ENCODE measurements at places on chromosomes 6 and 20.

DNA sequence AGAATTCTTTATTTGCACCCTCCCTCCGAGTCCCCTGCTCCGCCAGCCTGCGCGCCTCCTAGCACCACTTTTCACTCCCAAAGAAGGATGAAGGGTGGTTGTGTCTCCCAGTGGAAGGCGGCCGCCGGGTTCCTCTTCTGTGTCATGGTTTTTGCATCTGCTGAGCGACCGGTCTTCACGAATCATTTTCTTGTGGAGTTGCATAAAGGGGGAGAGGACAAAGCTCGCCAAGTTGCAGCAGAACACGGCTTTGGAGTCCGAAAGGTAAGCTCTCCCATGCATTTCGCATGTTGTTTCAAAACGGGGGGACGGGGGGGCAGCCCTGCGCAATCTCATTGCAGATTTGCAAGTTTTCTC, 357 bp downstream of the PCSK2 start:
- DNase-seq = no peak

- DNase-seq = no peak
Measured at GRCh38 chr20:48844996-48845395, 17.2 kb upstream of the PREX1 start.

- no peak for DNase-seq
Measured at GRCh38 chr20:12207875-12208274, 290.2 kb downstream of the BTBD3 start.

- DNase-seq = no peak
Measured at GRCh38 chr20:1320902-1321653, 7.9 kb downstream of the SDCBP2 start.

- no peak for DNase-seq
Measured at GRCh38 chr20:8718279-8718678, 350.6 kb upstream of the PLCB4 start.

- DNase-seq = no peak
Measured at GRCh38 chr6:130396722-130397121, 30.9 kb downstream of the TMEM200A start.

DNA sequence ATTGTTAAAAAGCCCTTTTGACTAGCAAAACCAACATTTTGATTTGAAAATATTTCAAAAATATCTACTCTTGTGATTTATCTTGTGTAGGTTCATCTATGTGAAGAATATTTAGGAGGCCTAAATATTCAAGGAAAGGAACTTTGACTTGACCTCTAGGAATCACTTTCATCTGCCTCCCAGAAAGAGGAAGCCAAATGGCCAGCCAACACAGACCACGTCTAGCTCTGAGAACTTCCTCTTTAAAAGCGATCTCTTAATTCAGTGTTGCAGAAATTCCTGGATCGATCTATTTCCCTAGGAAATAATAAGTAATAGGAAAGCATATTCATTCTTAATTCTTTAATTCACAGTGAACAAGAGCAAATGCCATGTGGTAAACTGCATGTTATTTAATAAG, 9.6 kb upstream of the MOXD1 start:
- DNase-seq = no peak

DNA sequence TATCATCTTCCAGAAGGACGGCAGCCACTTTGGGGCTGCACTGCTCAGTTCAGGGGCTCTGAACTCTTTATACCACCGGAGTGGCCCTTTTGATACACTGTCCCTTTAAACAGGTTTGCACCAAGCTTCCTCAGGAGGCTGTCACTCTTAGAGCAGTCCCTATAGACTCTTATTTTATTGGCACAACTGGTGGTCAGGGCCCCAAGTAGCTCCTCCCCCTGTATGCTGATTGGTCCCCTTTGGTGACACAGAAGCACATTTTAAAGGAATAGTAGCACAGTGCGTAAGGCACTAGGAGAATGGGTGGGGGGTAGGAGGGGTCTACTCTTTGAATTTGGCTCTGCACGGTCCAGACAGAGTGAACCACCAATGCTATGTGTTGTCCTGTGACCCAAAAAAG, 122.6 kb upstream of the MLN start:
- no peak for DNase-seq

DNA sequence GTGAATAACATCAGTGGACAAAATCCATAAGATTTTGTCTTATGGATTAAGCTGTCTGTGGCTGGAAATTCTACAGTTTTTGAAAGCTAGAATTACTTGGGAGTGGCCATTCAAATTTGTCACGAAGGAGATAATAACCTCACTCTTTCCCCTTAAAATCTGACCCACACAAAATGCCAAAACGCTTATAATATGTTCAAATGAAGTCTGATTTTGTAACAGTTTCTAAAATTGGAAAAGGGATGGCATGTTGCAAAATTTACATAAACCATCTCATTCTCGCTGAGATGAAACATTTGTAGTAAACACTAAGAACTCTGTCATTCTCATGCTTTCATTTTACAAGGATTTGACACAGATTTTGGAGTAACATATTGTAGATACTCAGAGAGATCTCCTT, 112.7 kb downstream of the GJA1 start:
- no peak for DNase-seq

GRCh38 chr6:7445885-7446461, 56.4 kb downstream of the RIOK1 start:
- DNase-seq = no peak

DNA sequence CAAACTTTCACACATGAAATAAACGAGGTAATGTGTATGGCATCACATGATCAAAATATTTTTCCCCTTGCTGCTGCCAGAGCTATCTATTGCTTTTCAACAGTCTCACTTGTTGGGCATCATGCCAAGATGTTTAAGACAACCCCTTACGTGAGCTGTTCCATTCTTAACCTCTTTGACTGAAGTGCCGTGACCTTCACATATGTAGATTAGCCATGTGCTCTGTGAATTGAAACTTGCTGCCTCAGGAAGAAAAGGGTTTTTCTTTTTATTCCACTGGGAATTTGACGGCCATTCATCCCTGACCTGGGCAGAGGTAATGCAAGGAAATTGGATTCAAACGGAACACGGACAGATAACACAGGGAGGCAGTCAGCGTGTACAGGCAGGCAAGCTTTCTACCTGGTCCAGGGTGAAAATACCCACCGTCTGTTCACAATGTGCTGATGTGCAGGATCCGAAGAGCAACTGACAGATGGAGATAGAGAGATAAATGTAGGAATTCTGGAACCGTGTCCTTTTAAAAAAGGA, 14.2 kb downstream of the ARID1B start:
- peak; percentile 39 for DNase-seq

DNA sequence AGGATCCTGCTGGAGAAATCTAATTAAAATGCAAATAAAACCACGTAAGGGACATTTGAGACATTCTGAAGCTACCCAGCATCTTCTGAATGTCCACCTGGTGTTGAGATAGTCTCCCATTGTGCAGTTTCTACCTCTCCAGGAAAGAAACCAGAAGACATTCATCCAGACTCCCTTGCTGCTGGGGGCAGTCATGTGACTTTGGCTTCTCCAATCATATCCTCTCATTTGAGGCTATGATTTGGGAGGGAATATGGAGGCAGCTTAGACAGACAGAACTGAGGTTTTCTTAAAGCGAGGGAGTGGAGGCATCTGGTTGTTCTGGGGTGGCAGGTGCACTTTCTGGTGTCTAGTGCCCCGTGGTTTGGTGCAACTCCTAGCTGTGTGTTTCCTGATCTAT, 315.2 kb upstream of the SULF2 start:
- DNase-seq = no peak

GRCh38 chr6:1502041-1502440, 107.7 kb upstream of the FOXC1 start:
- DNase-seq = no peak

GRCh38 chr6:169828176-169828575, 76.8 kb downstream of the ERMARD start:
- DNase-seq = no peak

- no peak for DNase-seq
Measured at GRCh38 chr6:157741321-157741947, 81.6 kb upstream of the SNX9 start.

GRCh38 chr6:134240665-134241431, 77.1 kb downstream of the SGK1 start:
- peak; percentile 88 for DNase-seq

GRCh38 chr6:137571854-137572253, 77.7 kb upstream of the OLIG3 start:
- peak; percentile 78 for DNase-seq

DNA sequence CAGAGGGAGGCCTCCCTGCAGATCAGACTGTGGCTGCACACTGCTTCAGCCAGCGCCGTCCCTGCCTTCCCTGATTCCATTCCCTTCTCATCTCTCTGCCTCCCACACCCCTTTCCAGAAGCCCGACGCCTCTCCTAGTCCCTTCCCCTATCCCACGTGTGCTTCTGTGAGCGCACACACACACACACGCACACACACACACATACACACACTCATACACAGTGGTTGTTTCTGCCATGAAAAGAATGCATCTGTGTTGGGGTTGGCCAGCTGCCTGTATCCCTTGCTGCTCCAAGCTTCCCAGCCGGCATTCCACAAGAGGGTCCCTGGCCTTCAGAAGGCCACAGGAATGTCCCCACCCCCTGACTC, 51.7 kb downstream of the MOCS1 start:
- no peak for DNase-seq

DNA sequence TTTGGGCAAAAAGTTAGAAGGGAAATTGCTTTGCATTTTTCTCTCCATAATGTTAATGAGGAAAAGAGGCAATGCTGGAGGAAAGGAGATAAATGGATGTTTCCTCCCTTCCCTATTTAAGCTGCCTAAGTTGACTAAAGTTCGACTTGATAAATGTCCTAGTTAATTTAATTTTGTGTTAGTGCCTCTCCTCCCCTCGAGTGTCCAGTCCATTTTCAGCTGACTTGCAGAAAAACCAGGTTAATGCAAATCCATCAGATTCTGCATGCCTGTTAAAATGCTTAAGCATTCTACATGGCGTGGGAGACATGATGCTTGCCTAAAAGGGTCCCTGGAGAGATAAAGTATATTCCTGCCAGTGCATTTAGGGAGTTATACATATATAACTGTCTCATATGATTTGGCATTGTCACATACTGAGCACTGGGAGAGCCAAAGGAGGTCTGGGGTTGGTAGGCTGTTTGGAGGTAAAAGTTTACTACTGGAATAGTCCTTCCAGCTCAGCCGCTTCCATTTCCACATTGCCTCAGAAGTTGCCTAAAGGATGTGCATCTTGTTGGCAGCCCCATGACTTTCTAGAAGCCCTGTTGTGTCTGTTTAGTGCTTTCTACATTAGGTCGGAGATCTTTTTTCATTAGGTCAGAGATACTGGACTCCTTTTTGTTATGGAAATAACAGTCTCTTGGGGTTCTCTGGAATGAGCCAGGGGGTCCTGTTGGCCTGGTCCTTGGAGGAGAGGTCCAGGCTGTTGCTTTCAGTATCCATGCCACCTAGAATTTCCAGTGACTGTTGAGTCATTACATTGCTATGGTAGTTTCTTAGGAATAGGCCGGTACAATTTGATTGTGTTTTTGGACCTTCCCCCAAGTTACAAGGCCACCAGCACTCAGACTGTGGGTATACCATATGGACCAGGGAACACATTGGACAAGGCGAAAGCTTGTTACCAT, 30.4 kb downstream of the JARID2 start:
- no peak for DNase-seq

DNA sequence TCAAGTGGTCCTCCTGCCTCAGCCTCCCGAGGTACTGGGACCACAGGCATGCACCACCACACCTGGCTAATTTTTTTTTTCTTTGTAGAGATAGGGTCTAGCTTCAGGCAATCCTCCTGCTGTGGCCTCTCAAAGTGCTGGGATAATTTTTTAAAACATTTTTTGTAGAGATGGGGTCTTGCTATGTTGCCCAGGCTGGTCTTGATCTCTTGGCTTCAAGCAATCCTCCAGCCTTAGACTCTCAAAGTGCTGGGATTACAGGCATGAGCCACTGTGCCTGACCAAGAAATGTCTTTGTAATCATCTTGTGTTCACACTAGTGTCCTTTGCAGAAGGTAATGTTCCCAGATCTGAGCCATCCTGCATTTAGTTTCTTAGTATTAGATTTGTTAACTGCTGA, 61.6 kb downstream of the RIPOR2 start:
- no peak for DNase-seq

DNA sequence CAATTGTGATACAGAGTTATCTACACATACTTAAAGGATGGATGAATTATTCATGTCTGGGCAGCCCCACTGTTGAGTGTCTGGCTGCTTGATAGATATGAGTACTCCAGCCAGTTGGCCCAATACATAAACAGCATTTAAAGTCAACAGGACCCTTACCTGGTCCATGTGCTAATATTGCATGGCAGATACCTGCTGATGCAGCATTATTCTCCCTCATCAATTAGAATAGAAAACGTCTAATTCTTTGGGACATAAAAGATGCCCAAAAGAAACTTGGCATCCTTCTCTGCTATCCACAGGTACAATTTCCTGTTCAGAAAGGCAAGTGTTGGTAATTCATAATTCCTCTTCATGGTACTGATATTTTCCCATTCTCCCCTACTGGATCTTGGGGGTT, 550.8 kb downstream of the TFAP2B start:
- no peak for DNase-seq

DNA sequence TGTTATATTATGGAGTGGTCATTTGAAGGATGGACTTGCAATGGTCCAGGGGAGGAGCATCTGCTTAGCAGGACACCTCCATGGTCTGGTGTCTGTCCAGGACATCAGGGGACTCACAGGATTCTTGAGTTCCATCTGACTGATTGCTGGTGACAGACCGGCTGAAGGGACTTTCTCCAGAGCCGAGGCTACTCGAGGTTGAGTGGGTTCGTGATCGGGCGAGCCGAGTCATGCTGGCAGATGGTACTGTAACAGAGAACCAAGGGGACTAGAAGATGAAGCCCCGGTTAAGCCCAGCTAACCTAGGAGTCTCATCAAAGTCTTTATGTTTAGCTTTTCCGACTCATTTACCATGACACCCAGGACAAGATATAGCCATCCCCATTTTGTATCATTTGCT, 7.5 kb upstream of the SLA2 start:
- no peak for DNase-seq

DNA sequence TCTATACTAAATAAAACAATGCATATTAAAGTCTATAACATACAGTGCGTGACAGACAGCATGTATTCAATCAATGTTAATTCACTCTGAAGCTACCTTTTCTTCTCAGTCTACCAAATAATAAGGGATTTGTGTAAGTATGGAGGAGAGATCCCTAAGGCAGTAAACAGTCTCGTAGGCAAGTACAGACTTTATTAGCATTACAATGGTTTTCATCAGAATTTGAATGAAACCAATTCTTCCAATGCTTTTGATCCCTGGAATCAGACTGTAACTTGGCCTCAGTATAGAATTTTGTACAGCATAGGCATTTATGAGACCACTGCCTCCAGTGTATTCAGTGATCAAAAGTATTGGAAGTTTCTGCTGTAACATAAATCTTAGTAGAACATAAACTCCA, 19.5 kb downstream of the LYRM4 start:
- DNase-seq = no peak
